Sciatic nerve (tissue), 2 donors: ENCODE measurements at places on chromosomes 12 and 14. TPM values are rescaled to one million over a fixed set of nuclear protein-coding genes. Genes with fewer than 3 reads are reported as not detected.
A peak's percentile ranks its signal among the peaks of the same experiment; 100 is the strongest.

KRT4 gene
- not detected for total RNA-seq

NELL2 gene
- 2.4 TPM for total RNA-seq

APOF gene
- total RNA-seq: not detected

ALKBH2 gene
- total RNA-seq: 12.6 TPM

TAS2R20 gene
- total RNA-seq: 4.6 TPM

INHBC gene
- not detected for total RNA-seq

VWF gene
- total RNA-seq: 655 TPM

TAS2R43 gene
- 1.7 TPM for total RNA-seq

ERP27 gene
- total RNA-seq: 1.0 TPM

ESRRB gene
- 0.18 TPM for total RNA-seq

RALGAPA1 gene
- total RNA-seq: 127 TPM

GRCh38 chr12:13337791-13338190, 141.3 kb downstream of the EMP1 start:
- no peak for DNase-seq

DNA sequence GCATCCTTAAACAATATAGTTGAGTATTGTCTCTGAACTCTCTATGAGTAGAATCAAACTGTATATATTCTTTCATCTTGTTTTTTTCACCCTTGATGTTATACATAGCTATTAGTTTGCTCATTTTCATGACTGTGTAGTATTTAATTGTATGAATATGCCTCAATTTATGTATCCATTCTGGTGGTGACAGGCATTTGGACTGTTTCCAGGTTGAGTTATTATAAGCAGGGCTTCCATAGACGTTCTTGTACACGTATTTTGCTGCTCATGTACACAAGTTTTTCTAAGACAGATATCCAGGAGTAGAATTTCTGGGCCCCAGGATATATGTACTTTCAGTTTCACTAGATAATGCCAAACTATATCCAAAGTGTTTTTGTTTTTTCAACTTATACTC, 211.4 kb downstream of the NTF3 start:
- no peak for DNase-seq

- no peak for DNase-seq
These were observed 449.7 kb downstream of the BTG1 start for GRCh38 chr12:91695964-91696363.

- DNase-seq: no peak
These were observed 1402.0 kb upstream of the SEL1L start for GRCh38 chr14:82935691-82936090.

- no peak for DNase-seq
These were observed 36.4 kb upstream of the P2RX7 start for GRCh38 chr12:121096199-121096798.

DNA sequence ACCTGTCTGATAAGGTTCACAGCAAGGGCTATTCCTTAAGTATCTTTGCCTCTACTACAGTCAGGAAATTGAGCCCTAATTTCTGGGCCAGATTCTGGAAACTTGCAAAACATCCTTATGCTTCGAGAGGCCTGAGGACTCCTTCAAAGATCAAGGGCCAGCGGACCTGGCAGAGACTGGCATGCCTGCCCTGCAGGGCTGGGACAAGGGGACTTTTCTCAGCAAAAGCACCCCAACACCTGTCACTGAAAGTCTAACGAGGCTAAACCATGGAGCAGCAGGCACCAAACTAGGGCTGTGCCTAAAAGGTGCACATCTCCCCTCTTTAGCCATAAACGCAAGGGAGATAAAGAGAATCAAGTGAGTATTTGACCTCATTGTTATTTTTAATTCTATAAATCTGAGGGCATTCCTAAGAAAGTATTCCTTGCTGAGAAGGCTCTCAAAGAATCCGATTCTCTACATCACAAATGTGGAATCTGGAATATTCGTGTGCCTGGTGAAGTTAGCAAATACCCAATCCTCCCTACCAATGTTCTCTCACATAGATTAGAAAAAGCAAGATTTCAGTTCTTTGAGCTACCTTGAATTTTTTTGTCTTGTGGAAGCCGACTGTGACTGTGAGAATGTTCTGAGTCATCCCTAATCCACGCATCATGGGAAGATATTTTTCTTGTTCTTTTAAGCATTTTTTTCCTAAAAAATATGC, 328.2 kb upstream of the NOVA1 start:
- no peak for DNase-seq

DNA sequence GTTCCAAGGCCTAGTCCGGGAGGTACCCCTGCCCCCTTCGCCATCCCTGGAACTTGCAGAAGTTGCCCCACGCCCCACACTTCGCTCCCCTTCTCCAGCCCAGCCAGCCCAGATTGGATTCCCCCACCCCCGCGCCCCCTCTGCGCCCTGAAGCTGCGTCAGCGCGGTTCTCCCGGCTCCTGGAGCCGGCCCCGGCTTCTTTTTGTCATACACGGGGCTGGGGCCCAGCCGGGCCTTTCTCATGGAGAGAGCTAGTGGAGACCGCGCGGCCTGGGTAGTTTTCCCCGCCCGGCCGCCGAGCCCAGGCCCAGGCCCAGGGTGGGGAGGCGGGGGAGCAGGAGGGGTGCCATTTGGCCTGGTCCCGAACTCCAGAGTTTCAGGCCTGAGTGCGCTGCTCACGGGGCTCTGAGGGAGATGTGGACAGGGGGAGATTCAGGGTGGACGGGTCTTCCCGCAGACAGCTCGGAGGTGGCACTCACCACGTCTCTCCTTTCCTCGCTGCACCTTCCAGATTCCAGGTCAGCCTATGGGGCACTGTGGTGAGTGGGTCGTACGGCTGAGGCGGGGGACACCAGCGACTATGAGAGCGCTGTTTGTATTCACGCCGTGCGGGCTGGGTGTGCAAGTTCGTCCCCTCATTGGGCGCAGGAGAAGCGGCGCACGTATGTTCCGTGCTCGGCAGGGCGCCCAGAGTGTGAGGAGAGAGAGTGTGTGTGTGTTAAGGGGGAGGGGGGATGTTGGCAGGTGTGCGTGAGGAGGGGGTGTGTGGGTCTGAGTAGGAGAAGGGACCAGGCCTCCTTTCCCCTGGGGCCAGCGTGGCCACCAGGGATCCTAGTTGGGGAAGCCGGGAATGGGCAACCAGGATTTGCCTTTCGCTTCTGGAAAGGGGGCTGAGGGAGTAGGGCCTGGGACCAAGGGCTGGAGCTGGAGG, 785 bp upstream of the LHX5 start:
- no peak for DNase-seq

GRCh38 chr14:98819867-98820206, 452.2 kb downstream of the BCL11B start:
- DNase-seq: no peak

DNA sequence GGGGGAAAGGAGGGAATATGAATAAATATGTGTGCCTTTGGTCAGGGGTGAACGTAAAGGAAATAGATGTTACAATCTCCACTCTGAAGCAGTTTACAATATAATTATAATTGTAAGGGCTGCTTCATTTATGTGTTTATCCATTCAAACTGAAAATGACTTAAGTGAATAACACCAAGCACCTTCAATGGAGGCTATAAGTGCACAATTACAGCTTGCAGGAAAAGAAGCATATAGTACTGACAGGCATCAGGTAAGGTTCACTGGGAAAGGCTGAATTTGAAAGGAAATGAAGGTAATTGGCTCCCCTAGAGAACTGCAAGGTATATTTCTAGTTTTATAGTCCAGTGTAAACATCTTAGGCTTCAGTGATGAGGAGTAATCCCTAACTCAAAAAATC, 192.7 kb downstream of the STXBP6 start:
- no peak for DNase-seq

DNA sequence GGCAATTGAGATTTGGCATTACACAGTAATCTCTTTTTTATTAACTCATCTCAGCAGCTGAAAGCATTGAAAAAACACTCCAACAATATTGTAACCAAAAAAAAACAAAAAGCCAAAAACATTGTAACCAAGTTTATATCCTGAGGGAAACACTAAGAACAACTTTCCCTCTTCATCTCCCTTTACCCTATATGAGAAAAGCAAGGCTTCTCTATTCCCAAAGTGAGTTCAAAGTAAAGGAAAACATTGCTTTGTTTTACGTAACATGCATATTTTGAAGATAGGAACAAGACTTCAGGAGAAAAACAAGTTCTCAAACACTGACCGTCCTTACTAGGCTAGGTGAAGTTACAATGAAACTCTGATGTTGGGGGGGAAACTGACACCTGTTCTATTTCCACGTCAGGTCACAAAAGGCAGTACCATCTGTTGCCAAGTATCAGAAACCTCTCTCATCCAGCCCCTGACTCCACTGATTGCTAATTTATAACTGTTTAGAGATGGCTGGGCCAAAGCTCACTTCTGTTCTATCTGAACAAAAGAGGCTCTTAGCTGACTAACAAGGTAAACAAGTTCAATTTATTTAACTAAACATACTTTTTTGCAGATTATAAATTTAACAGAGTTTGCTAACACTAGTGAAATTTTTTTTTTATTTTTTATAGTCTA, 67.9 kb upstream of the PLXNC1 start:
- no peak for DNase-seq

- DNase-seq: no peak
These were observed 16.7 kb downstream of the GPHB5 start for GRCh38 chr14:63301891-63302534.

DNA sequence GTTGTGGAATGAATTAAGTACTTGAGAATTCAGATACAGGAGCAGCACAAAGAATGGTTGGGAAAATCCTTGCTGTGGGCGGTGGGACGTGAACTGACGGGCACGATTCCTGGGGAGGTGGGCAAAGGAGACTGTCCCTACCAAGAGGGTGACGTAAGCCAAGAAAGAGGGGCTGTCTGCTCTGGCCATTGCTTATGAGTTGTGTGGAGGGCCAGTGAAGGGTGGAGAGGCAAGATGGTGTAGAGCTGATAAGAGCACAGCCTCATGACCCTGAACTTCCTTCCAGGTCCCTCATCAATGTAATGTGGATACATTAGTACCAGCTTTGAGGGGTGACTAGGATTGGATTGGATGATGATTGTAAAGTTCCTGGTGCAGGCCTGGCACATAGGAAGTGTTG, 50.2 kb downstream of the WDR20 start:
- DNase-seq: no peak

DNA sequence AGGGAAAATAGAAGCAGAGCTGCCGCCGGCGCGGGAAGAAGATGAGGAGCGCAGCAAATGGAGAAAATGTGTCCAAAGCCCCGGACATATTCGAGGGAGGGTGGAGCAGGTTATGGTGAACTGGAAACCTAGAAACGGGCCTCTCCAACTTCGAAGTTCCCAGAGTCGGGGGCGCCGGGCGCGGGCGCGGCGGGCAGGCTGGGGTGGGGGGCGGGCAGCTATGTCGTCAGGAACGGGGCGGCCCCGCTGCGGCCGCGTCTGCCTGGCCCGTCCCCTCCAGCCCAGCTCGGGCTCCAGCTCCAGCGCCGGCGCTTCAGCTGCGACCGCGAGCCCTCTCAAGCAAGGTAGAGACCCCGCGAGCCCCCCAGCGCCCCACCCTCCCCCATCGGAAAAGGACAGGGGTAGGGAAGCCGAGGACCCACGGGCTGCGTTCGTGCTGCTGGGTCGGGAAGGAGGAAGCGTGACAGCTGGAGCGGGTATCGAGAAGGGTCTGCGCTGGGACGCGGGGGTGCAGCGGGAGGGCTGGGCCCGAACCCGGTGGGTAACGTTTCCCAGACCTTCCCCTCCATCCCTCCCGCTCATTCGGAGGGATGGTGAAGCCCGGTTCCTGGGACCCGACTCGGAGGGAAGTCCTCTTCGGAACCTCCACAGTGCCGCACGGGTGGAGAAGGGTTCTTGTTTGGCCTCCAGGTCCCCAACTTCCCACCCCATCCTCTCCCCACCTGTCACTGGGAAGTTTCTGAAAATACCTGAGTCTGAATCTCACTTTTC, 1.0 kb downstream of the DGKA start:
- DNase-seq: peak; percentile 81

- no peak for DNase-seq
These were observed 299.6 kb downstream of the DIO2 start for GRCh38 chr14:79911744-79912143.

DNA sequence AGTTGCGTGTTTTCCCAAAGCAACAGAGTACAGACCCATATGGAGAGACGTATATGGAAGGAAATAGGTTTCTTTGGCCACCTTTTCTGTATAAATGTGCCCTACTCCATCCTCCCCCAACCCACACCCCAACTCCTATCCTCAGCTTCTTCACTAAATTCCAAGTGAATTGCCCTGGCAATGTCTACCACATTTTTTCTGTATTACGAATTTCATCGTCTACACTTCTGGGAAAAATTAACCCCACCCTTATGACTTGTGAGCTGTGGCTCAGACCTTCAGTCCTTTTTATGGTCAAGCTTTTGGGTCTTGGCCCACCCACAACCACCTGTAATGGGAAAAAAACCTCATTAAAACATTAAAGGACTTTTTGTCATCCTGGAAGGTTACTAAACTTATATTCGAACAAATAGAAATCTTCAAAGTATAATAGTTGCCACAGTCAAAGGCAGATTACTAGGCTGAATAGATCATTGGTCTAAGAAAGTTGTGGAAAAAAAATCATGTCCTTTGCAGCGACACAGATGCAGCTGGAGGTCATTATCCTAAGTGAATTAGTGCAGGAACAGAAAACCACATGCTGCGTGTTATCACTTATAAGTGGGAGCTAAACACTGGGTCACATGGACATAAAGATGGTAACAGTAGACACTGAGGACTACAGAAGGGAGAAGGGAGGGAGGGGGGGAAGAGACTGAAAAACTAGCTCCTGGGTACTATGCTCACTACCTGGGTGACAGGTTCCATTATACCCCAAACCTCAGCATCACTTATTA, 15.7 kb upstream of the NFKBIA start:
- no peak for DNase-seq
